ENCODE measurements at places on chromosomes 13 and 19. TPM values are rescaled to one million over a fixed set of nuclear protein-coding genes. Genes with fewer than 3 reads are reported as not detected.

DNA sequence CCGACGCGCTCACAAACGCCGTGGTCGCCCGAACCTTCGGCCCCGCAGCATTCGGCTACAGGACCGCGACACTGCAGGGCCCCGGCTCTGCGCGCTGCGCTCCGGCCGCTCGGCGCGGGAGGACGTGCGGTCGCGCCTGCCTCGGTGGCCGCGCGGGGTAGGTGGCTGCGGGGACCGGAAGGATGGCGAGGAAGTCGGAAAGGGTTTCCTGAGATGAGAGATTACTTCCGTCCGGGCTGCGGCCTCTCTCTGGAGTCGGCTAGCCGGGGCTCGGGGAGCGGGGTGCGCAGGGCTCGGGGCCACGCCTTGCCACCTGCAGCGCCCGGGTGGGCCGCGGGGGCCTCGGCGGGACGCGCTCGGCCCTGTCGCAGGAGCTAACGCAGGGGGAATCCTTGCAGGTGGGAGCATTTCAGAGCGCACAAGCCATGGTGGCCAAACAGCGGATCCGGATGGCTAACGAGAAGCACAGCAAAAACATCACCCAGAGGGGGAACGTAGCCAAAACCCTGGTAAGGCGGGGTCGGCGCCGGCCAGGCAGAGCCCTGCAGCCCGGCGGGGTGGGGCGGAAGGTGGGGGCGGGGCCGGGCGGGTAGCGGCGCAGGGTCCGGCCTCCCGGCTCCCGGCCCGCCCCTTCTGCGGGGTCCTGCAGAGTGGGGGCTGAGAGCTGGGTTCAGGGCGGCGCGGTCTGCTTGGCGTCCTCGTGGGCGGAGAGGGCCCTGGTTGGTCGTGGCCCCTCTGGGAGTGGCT lies at the start of gene SERP2:
Gene SERP2, plus strand, starts transcription at position 224 of the 747 bp plus-strand sequence. Its CDS starts 202 bp downstream, at position 426.
- DNase-seq, result peak; percentile 87

The ITGBL1 gene
- 7.7 TPM for total RNA-seq

DNA sequence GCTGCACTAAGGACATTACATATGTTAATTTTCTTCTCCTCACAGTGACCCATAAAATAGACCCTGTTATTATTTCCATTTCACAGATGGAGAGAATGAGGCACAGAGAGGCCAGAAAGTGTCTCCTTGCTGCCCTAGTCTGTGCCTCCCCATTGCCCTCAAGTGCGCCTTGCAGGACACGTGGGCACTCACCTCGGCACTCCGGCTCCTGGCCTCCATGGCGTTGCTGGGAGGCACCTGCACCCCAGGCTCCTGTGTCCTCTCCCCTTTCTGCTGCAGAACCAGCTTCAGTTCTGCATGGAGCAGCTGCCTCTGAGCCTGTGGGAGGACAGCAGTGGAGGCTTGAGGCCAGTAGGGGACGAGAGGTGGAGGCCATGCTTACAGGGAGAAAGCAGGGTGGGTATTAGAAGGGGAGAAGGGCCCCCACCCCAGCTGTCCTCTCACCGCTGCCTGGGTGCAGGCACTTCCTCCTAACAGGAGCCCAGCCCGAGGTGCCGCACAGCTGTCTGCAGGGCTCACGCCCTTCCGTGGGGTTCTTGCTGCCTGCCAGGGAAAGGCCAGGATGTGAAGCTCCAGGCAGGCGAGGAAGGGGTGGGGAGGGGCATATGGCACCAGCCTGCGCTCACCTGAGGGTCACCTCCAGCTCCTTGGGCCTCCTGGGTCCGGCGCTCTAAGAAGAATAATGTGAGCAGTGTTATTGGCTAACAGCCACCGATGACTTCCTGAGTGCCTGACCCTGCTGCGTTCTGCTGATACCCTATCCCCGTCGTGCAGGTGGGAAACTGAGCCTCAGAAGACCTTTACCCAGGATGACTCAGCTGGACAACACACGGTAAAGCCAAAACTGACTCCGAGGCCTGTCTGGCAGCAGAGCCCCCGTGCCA lies 5.2 kb downstream of the PRX start:
- no peak for DNase-seq

DNA sequence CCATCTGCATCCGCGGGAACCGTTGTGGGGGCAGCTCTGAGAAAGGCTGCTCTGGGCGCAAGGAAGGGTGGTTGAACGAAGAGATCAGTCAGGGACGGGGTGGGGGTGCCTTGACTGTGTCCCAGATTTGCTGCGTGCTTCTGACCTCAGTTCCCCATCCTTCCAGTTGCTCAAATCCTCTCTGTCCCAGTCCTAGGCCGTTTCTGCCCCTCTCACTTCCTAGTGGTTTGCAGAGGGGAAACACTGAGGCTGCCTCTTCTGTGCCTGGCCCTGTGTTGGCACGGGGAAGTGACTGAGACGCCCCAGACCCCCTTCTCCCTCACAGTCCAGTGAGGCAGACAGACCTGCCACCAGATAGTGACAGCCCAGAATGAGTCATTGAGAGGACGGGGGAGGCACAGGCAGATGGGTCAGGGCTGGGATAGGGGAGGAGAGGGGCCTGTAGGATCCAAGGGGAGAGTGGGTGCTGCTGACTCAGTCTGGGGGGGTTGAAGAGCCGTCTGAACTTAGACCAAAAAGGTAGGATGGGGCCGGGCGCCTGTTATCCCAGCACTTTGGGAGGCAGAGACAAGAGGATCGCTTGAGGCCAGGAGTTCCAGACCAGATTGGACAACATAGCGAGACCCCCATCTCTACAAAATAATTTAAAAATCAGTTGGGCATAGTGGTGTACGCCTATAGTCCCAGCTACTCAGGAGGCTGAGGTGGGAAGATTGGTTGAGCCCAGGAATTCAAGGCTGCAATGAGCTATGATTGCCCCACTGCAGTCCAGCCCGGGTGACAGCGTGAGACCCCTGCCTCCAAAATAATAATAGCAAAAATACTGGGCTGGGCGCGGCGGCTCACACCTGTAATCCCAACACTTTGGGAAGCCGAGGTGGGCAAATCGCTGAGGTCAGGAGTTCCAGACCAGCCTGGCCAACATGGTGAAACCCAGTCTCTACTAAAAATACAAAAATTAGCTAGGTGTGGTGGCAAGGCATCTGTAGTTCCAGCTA lies 26.5 kb downstream of the NUMBL start:
- no peak for DNase-seq

The ZNF112 gene
- 8.5 TPM for total RNA-seq

GRCh38 chr13:51317262-51317661 lies 22.2 kb upstream of the SERPINE3 start:
- no peak for DNase-seq

The MAP1S gene
- total RNA-seq, result 56.1 TPM

- no peak for DNase-seq
Observed at GRCh38 chr13:36347531-36348210, 1.5 kb upstream of the SPART start.

The F2RL3 gene
- 3.2 TPM for total RNA-seq

The ZIC2 gene
- total RNA-seq, result 1.4 TPM

- DNase-seq, result no peak
Observed at GRCh38 chr13:110168999-110169933, 137.7 kb downstream of the COL4A1 start.

GRCh38 chr13:51562011-51562671 lies 22.1 kb upstream of the WDFY2 start:
- DNase-seq, result no peak

GRCh38 chr13:77611068-77611467 lies 75.6 kb downstream of the SCEL start:
- no peak for DNase-seq

DNA sequence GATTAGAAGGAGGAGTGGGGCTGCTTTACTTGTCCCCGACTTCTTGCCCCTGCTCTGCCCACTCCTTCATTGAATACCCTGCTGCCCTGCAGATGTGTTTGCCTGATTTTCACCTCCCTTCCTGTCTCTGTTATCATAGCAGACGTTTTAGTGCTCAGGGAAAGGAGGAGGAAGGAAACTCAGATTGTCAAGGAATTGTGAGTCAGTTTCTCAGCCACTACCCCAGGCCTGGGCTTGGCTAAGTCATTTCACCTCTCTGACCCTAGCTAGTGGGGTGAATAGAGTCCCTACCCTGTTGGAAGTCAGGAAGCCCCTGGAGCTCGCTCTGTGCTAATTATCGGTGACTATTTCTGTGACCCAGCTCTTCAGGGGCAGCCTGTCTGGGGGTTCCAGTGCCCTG lies 3.9 kb downstream of the BCKDHA start:
- no peak for DNase-seq

DNA sequence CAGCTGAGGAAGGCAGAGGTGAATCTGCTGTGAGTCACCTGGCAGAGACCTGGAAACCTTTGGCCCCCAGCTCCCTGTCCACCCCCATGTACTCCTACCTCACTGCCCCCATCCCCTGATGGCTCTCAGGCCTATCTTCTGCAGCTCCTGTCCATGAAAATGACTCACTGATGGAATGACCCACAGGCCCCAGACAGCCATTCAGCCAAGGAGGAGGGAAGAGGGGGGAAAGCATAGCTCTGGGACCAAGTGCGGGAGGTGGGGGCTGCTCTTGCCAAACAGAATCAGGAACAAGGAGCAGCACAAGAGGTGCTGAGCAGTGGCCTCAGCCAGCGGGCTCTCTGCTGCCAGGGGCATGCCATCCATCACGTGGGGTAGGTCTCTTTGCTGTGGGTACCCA lies 111.4 kb upstream of the C1QTNF9B start:
- DNase-seq, result peak; percentile 70

DNA sequence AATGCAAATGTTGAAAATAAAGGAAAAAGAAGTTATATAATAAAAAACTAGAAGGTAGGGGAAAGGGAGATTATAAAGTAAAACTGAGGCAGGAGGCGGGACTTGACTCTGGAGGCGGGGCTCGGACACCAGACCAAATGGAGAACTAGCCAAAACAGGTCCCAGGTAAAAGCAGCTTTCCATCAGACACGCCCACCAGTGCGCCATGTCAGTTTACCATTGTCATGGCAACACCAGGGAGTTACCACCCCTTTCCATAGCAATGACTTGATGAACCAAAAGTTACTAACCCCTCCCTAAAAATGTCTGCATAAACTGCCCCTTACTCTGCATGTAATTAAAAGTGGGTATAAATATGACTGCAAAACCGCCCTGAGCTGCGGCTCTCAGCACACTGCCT lies 70.9 kb downstream of the PEPD start:
- DNase-seq, result no peak

The GDF15 gene
- total RNA-seq, result 51.2 TPM

DNA sequence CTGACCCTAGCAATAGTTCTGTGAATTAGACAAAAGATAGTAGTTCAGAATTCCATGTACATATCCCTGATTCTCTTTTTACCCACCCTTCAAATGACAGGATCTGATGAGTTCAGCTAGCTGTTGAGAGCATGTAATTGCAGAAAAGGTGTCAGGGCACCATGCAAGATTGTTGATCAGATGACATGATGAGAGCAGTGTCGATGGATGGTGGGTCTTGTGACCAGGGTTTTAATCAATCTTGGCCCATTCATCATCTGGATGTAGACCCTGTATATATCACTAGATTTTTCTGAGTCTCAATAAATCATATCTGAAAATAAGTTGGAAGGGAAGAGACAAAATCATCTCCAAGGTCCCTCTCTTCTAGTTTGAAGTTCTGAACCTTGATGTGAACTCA lies 379.0 kb downstream of the OXGR1 start:
- no peak for DNase-seq

The OR1M1 gene
- not detected for total RNA-seq

The FCER2 gene
- total RNA-seq, result 1.0 TPM
